ENCODE measurements at places on chromosomes 16 and 17.

DNA sequence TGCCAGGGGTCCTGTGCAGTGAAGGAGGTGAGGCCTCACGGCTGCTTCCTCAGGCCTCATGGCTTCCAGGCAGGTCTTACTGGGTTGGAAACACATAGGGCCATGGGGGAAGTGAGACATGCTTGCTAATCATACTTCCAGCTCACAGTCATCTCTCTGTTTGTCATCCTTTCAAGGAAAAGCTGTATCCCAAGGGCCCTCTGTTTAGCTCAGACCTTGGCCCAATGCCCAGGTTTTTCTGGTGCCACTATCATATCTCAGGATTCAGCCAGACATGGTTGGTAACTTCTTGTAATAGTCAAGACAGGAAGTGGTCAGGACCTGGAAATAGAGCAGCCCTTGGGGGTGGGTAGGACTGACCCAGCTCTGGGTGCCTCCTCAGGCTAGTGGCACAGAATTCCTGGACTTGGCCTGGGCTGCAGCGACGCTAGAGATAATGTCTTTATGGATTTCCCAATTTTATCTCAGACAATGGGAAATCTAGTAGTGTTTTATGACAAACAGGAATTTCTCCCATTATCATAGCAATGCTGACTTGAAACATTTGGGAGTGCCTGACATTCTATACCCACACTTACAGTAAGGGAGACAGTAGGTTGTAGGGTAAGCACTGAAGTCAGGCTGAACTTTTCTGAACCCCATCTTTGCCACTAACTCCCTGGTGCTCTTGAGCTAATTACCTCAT is 13.5 kb upstream of the ITGB3 start:
- peak; percentile 100 for DNase-seq

GRCh38 chr16:67975321-67976105 is 4.8 kb downstream of the DPEP3 start:
- DNase-seq, result no peak

GRCh38 chr17:40534371-40535189 is 30.7 kb downstream of the CCR7 start:
- no peak for DNase-seq

DNA sequence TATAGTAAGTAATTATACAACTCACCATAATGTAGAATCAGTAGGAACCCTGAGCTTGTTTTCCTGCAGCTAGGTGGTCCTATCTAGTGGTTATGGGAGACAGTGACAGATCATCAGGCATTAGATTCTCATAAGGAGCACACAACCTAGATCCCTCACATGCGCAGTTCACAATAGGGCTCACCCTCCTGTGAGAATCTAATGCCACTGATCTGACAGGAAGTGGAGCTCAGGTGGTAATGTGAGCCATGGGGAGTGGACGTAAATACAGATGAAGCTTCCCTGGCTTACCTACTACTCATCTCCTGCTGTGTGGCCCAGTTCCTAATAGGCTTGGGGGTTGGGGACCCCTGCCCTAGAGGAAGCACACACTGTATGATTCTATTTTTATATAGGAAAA is 21.8 kb upstream of the ZNF469 start:
- DNase-seq, result no peak

DNA sequence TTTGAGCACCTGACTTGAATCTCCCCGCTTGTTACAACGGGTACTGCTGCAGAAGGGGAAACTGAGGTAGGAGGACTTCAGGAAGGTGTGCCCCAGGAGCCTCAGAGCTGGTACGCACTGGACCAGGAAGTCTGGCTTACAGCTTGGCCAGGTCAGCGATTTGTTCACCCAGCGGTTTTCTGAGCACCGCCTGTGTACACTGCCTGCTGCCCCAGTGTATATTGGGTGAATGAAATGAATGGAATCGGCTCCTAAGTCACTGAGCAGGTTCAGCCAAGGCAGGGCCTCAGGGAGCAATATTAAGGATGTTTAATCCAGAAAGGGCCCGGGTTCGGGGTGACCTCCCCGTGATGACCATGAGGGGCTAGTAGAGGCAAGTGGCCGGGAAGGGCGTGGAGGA is 164.0 kb upstream of the CIBAR2 start:
- DNase-seq, result no peak

Measured in PC-3 (cell line).